WTC11 (cell line): ENCODE measurements at places on chromosomes 5 and 9. TPM values are rescaled to one million over a fixed set of nuclear protein-coding genes. Genes with fewer than 3 reads are reported as not detected.

The ENTPD2 gene
- total RNA-seq, result 8.3 to 9.6 TPM (median 9.2 TPM) in 3 replicates

The LSM11 gene
- total RNA-seq, result 5.2 to 5.8 TPM (median 5.4 TPM) in 3 replicates

The CDC20B gene
- total RNA-seq, result not detected in 3 replicates

The GPR21 gene
- total RNA-seq, result 0.63 to 0.66 TPM in 2 of 3 replicates, not detected in the other

- no peak for DNase-seq
These were observed 216.0 kb downstream of the FBXL7 start for GRCh38 chr5:15715967-15716366.

- DNase-seq, result no peak
These were observed 39.8 kb upstream of the ANGPTL2 start for GRCh38 chr9:127162046-127162863.

DNA sequence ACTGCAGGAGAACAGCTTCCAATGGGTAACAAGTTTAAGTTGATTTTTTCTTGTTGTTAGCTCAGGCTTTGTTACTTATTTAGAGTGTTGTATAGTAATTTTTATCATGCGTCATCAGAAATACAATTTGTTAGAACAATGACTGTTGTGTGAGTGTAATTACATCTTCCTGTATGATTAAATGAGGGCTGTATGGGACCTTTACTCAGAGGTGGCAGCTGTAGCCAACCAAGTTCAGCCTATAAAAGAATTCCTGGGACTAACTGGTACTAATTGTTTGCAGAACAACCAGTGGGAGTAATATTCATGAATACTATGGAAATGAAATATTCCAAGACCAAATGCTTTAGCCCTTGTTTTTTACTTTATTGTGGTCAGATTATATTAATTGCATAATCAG is 30.8 kb upstream of the TJP2 start:
- DNase-seq, result no peak

GRCh38 chr5:126139086-126139485 is 284.1 kb upstream of the GRAMD2B start:
- DNase-seq, result no peak

DNA sequence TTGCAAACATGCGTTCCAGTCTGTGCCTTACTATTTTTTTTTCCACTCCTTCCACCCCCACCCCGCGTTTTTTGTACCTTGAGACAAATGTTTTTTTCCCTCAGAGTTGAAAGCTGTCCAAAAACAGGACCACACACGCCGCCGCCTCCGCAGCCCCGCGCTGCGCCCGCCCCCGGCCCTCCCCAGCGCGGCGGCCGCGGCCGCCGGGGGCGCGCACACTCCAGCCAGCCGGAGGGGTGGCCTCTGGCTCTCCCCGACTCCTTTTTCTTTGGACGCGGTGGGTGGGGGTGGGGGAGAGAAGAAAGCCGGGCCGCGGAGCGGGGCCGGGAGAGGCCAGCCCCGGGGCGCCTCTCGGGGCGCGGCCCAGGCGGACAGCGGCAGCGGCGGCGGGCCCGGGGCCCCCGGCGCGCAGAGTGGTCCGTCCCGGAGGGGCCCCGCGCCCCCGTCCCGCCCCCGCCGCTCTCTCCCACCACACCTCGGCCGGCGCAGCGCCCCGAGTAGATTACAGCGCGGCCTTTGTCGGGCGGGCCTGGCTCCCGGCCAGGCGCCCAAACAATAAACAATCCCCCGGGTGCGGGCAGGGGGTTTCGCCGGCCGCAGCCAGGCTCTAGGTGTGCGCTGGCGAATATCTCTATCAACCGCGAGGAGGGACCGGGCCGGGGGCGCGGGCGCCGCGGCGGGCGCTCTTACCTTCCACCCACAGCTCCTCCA is 10.9 kb downstream of the PTCH1 start:
- DNase-seq, result peak; percentile 66

- DNase-seq, result no peak
These were observed 211.3 kb upstream of the FBN2 start for GRCh38 chr5:128749136-128749898.

GRCh38 chr5:130992095-130992494 is 173.0 kb downstream of the HINT1 start:
- DNase-seq, result no peak

DNA sequence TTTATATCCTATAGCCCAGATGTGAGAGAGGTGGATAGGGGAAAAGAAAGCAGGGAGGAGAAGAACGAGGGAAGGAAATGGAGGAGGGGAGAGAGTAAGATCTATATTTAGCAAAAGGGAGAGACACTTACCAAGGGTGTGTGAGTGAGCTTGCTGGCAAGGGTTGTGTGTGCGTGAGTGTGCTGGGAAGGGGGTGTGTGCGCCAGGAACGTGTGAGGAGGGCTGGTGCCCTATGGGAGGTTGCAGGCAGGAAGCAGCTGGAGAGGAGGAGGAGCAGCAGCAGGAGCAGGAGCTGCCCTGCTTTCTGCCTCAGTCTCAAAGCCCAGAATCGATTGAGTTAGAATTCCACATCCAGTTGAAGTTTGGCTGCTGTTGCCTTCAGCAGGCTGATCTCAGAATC is 148.3 kb upstream of the RUSC2 start:
- DNase-seq, result peak; percentile 17

- no peak for DNase-seq
These were observed 67.6 kb downstream of the UBAP1 start for GRCh38 chr9:34246453-34246852.
